Stimulated activated CD8-positive, alpha-beta memory T cell treated with anti-CD3 and anti-CD28 coated beads, Interleukin-15, amount 100 ng/mL, for 48 hours (primary cell): ENCODE measurements at places on chromosomes 6 and 20.

- no peak for DNase-seq
These were observed 259.0 kb downstream of the HIVEP2 start for GRCh38 chr6:142685852-142686506.

DNA sequence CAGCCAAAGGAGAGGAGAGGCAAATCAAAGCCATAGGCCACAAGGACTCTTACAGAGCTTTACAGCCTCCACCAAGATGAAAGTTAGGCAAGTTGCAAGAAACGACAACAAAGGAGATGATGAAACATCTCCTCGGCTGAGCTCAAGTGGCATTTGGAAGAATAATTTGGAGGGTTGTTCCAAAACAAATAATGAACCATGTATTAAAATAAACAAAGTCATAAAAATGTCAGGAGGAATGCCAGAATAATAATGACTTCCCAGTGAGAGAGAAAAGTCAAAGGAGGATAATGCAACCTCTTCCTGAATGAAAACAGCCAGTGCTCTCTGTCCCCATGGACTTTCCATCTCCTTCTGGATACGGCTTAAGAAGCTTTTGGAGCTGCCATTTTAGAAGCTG lies 371.4 kb upstream of the ID4 start:
- DNase-seq: no peak

DNA sequence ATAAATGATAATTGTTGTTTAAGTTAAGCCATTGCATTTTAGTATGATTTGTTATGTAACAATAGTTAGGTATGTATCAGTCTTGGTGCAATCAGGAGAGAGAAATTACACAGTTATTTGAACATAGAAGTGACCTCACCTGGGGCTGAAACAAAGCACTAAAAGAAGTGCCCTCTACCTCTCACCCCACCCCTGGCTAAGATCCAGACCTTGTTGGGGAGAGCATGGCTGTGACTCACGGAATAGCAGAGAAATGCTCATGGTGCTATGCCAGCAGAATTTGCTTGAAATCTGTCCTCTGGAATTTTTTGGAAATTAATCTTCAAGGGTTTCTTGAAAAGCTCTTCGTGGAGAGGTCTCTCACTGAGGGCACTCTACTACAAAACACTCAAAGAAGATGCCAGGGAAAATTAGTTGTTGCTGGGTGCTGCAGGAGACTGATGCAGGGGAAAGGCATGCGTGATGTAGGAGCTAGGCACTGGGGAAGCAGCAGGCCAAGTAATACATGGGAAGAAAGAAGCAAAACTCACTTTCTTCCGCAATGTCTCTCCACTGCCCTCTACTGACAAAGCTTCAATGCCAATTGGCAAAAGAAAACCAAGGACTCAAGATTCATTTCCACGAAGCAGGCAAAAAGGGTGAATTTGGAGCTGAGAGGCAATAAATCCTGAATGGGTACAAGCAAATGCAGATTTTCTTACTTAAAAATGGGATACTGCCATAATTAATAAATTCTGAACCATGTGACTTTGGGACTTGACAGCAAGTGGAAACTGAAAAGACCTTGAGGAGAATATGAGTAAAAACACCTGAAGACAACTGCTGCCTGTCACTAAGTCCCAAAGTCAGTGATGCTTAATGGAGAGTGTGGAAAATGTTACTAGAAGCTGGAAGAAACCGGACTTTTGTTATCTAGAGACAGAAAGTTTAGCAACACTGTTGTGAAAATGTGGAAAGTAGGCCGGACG lies 136.3 kb upstream of the ZNF184 start:
- DNase-seq: no peak

DNA sequence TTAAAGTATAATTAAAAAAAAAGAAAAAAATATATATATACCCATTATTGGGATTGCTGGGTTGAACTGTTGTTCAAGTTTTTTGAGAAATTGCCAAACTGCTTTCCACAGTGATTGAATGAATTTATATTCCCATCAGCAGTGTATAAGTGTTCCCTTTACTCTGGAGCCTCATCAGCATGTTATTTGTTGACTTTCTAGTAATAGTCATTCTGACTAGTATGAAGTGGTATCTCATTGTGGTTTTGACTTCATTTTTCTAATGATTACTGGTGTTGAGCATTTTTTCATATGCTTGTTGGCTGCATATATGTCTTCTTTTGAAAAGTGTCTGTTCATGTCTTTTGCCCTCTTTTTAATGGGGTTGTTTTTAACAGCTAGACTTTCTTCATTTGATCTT lies 1260.8 kb upstream of the GJE1 start:
- no peak for DNase-seq

- DNase-seq: no peak
These were observed 531.2 kb downstream of the TFAP2B start for GRCh38 chr6:51349857-51350256.

DNA sequence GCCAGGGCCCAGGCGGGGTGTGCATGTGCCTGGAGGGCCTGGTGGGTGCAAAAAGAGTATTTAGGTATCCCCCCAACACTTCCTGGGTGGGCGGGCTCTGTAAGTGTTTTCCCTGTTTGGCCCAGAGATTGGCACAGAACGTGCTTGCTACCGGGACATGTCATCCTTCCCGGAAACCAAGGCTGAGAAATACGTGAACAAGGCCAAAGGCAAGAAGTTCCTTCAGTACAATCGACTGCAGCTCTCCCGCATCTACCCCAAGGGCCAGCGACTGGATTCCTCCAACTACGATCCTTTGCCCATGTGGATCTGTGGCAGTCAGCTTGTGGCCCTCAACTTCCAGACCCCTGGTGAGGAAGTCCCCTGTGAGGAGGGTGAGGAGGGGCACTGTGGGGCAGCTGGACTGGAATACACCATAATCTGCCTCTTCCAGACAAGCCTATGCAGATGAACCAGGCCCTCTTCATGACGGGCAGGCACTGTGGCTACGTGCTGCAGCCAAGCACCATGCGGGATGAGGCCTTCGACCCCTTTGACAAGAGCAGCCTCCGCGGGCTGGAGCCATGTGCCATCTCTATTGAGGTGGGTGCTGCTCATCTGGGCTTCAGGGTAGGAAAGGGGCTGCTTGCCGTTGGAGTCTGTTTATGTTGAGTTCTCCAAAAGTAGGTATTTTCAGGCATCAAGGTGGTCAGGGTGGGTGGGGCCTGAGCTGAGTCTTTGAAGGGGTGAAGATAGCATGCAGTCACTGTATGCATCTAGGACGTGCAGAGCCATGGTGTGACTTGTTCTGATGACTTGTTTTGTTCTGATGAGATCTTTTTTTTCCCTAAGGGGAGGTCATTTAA lies 35.2 kb downstream of the PLCG1 start:
- DNase-seq: no peak

DNA sequence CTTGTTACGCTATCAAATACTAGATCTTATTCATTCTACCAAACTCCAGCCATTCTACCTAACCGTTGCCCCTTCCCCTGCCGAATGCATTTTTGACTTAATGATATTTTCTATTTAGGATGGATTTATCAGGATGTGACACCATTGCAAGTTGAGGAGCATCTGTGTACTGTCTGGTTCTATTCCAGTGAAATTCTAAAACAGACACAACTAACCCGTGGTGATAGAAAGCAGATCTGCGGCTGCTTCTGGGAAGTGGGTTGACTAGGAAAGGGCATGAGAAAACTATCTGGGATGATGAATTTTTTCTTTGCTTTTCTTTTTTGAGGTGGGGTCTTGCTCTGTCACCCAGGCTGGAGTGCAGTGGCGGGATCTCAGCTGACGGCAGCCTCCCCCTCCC lies 20.7 kb upstream of the SRC start:
- DNase-seq: no peak

DNA sequence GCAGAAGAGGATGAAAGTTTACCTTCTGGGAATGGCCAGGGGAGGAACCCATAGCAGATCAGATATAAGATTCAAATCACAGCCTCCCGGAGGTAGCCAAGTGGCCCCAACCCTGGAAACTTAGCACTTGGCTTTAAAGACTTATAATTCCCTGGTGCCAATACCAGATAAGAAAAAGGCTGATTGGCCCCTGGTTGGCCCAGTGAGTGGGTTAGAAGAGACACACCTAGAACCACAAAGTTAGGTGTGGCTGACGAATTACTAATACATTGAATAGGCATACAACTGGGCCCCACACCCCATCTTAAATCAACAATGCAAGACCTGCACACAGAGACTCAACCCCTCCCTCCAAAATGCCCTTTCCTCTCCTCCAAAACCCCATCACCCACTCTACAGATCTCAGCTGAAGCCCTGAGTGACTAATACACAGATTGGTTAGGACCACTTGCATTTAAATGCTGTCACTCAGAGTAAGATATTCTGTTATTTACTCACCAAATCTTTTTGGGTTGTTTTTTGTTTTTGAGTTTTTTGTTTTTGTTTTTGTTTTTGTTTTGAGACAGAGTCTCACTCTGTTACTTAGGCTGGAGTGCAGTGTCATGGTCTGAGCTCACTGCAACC lies 315.4 kb upstream of the JARID2 start:
- DNase-seq: no peak

DNA sequence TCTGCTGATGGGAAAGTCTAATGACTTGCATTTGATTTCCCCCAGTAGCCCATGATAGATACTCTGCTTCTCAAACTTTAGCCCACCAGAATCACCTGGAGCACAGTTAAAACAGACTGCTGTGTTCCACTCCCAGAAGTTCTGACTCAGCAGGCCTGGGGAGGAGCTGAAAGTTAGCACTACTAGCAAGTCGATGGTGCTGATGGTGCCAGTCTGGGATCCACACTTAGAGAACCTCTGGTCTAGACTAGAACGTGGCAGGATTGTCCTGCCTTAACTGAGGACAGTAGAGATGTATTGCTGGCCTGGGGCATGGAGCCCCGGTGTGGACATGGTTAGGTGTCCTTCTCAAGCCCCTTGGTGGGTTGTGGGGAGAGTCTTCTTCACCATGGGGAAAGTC lies 8.7 kb downstream of the TOX2 start:
- DNase-seq: no peak

- no peak for DNase-seq
These were observed 70.3 kb downstream of the MYLK4 start for GRCh38 chr6:2680264-2680922.

DNA sequence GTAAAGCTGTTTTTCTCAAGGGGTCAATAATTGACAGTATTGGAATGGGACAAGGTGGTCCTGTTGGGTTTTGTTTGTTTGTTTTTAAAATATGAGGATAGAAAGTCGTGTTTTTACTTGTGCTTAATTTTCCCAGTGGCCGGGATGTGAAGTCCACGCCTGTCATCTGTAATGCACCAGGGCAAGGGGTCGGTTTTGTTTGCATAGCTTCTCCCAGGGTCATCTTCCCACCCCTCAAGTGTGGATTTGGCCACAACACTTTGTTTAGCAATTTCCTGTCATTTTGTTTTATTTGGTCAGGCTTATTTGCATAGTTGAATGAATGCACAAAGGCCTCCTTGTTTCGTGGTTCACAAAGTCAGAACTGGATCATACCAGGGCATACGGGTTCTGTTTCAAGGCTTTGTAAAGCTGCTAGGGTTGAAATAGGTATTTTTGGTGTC lies 29.8 kb downstream of the SYNJ2 start:
- DNase-seq: no peak

DNA sequence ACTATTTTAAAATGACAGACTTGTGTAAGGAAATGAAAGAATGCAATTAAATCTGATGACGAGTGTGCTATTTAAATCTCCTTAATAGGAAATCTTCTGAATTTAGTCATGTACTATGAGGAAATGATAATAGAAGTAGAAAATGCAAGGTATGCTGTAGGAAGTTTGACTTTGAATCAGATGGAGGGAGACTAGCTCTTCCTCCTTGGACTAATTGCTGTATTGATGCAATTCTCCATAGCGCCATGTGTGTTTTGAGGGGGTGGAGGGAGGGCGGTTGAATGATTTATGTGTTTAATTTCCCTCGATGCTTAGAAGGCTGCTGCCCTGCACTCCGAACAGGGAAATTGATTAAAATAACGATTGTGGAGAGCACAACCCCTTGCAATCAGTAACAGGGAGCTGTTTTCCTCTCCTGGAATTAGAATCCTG lies 214.4 kb upstream of the PRND start:
- DNase-seq: no peak

GRCh38 chr6:16468991-16469615 lies 230.7 kb downstream of the GMPR start:
- no peak for DNase-seq

DNA sequence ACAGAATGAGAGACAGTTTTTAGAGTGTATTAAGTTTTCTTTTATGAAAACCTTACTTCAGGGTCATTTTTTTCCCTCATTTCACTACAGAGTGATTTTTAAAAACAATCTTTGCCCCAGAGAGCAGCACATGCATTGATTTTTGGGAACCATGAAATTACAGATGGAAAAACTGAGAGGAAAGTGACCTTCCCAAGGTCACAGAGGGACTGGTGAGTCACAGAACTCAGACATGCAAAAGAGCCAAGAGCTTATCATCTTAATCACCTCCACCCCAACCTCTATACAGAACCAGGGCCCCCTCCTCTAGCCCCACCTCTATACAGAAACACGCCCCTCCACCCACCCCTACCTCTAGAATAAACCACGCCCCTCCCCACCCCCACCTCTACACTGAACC lies 10.7 kb downstream of the PXMP4 start:
- no peak for DNase-seq

- no peak for DNase-seq
These were observed 152.3 kb downstream of the CARMIL1 start for GRCh38 chr6:25431306-25431974.

- DNase-seq: no peak
These were observed 2.6 kb downstream of the GJA1 start for GRCh38 chr6:121437851-121438651.

- no peak for DNase-seq
These were observed 196.4 kb downstream of the UTRN start for GRCh38 chr6:144481527-144481926.

DNA sequence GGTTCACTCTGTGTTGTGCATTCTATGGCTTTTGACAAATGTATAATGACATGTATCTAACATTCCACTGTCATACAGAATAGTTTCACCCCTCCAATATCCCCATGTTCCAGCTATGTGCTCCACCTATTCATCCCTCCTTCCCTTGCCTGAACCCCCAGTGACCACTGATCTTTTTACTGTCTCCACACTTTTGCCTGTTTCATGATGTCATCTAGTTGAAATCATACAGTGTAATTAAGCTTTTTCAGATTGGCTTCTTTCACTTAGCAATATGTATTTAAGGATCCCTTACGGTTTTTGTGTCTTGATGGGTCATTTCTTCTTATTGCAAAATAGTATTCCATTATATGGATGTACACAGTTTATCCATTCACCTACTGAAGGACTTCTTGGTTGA lies 39.8 kb downstream of the TGM6 start:
- no peak for DNase-seq

DNA sequence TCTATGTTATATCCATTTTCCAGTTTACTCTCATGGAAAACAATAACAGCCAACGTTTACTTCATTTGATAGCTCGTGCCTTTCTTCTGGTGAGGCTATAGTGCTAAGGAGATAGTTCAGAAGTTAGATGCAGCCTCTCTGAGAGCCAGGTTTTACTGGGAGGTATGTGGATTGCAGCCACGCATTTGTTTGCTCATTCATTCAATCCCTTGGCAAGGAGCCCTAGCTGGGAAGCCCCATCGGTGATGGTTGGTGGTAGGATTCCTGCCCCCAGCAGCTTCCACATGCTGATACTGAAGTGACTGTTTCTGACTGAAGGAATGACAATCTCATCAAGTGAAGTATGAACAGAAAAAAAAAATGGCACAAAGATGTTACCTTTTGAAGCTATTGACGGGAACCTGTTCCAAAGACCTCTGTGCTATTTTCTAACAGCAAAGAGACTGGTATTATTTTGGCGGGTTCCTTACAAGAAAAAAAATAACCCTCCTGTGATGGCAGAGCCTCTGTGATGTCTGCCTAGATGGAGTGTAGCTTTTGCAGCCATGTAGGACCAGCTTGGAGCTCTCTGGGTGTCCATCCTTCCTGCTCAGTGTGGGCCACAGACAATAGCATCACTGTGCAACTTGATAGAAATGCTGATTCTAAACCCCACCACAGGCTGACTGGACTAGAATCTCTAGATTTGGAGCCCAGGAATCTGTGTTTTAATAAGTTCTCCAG lies 30.6 kb downstream of the SNAP25 start:
- DNase-seq: no peak
